Daoy (cell line): ENCODE measurements at places on chromosomes 1 and 21.

DNA sequence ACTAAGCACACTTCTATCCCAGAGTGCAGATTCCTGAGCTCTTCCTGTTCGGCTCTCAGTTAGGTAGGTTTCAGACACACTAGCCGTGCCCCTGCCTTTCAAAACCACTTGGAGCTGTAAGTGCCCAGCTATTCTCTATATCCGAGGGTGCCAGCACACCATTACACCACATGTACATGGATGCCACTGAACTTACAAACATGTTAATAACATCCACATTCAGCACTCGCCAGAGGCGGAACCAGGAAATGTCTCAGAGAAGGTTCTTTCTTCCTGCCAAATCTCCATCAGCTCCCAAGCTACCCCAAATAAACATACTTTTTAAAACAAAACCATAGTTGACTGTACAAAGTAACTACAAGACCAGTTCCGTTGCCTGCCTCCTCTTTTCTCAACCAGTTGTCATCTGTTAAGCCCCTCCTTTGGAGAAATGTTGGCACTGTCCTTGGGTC lies 78.4 kb upstream of the CTTNBP2NL start:
- no peak for DNase-seq

- no peak for DNase-seq
Measured at GRCh38 chr1:205976036-205976435, 27.2 kb downstream of the RAB7B start.

DNA sequence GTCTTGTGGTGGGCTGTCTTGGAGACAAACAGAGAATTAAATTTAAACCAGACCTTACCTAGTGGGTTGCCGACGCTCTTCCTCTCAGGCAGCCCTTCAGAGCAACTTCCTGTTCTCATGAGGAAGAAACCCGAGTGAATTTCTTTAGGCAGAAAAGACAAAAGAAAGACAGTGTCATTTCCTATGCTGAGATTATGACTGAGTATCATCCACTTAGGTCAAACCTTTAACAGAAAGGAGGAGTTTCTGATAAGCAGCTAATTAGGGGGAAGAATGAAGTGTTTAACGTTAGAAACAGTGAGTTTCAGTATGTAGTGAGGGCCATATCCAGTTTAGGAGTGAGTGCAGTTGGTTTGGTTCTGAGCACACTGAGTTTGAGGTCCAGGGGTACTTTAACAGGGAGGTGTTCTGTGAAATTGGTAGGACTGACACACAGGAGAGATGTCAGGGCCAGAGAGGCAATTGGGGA lies 38.7 kb downstream of the FASLG start:
- no peak for DNase-seq

- DNase-seq = no peak
Measured at GRCh38 chr1:2834741-2835564, 33.5 kb upstream of the TTC34 start.

DNA sequence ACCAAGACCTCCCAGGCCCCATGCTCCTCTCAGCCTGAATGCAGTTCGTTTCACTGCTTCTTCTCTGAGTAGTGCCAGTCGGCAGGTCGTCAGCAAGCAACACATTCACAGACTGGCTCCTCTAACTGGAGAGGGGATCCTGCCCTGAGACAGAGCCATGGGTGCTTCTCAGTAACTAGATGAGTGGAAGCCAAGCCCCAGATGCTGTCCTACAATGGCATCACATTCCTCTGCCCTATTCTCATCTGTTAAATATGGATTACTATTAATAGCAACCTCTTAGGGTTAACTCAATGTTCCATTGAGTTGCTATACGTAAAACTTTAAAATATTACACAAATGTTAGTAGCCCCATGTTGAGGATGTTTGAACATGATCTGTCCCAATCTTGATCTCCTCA lies 84.2 kb upstream of the S1PR1 start:
- no peak for DNase-seq

- no peak for DNase-seq
Measured at GRCh38 chr1:150874455-150875196, 1.8 kb downstream of the ARNT start.

- peak; percentile 17 for DNase-seq
Measured at GRCh38 chr1:184242507-184242943, 144.3 kb upstream of the C1orf21 start.

GRCh38 chr1:56223968-56224367 lies 355.4 kb downstream of the PLPP3 start:
- DNase-seq = no peak

DNA sequence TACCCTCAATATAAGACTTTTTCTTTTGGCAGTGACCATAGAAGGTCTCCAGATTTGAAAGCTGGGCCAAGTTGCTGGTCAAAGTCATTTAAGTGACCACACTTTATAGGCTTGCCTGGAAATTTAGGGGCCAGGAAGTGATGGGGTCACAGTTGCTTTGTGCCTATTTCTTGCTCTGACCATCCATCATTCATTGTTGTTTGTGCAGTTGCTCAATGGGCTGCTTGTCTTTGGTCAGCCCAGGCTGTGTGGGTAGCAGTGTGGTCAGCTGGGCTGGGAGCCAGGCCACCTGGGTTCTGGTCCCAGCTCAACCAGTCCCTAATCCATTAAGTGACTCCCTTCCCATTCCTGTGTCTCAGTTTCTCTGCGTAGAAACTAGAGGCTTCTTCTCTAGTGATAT lies 2.1 kb upstream of the OTUD7B start:
- DNase-seq = no peak

GRCh38 chr1:14626869-14627607 lies 28.6 kb downstream of the KAZN start:
- peak; percentile 20 for DNase-seq

DNA sequence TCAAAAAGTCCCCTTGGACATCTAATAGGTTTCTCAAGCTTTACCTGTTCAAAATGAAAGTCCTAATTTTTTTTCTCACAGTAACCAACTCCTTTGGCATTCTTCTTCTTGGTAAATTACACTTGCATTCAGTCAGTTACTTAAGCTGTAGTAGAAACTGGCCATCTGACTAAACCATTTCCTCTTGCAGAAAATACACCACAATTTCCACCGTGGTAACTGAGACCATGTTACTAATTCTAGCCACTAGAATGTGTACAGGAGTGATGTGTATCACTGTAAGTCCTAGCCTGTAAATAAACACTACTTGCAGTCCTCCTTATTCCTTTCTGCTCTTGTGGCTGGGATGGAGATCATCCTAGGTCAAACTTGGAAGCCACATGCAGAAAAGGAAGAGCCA lies 965.4 kb upstream of the TMPRSS15 start:
- DNase-seq = no peak

DNA sequence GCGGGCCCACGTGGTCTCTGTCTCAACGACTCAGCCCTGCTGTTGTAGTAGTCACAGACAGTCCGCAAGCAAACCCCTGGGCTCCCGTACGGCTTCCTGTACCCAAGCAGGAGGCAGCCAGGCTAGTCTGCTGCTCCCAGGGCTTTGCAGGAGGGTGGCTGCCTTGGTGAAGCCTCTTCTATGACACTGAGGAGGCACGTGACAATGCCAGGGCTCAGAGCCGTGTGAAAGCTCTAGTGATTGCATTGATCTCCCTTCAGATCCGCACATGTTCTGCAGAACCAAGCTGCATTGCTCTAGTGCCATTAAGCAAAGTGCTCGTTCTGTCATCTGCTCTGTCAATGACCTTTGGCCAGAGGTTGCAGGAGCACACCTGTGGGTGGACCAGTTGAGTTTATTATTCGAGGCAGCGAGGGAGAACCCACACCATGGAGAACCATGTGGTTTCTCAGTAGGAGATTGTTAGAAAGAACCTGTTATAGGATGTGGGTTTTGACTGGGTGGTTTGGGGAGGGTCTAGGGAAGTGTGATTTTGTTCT lies 18.0 kb downstream of the UMODL1 start:
- no peak for DNase-seq

DNA sequence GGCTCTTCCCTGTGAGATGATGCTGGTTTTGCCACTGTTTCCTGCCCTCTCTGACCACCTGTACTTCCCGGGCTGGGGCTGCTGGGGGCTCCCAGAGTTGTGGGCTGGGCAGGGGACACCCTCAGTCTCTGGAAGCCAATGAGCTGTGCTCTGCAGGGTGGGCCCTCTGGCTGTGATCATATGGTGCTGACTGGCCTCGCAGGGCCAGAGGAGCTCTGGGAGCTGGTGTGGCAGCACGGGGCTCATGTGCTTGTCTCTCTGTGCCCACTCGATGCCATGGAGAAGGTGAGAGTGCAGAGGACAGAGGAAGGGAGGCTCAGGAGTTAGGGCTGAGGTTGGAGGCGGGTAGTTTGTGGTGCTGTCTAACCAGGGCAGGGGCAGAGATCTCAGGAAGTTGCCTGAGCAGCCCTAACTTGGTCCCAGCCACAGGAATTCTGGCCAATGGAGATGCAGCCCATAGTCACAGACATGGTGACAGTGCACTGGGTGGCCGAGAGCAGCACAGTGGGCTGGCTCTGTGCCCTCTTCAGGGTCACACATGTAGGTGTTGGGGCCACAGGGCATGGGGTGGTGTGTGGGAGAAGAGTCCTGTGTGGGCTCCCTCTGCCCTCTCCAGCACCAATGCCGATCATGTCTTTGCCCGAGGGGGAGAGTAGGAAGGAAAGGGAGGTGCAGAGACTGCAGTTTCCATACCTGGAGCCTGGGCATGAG lies 5.7 kb upstream of the LGR6 start:
- no peak for DNase-seq

DNA sequence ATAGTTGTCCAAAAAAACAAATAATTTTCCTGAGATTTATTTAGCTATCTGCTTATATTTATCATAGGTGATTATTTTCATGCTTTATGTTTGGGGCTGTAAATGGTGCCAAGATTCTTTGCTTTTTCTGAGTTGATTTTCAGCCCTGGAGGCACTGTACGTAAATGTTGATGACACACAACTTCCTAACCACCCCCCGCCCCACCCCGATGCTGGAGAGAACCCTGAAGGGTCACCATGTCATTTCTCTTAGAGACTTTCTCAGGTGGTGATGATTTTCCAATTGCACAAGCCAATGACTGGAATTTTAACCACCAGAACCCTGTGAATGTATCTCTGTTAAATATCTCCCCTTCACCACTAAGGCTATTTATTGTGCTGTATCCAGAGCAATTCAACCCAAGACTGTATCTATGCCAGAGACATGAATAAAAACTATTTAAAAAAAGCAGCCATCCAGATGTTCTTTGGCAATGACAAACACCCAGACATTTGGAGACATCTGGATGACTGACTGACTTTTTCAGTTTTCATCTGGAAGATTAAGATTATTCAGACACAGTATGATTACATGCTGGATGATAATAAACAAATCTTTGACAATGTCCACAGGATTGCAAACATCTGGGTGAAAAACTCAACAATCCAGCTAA lies 346.0 kb downstream of the LMX1A start:
- no peak for DNase-seq

GRCh38 chr1:171742577-171742922 lies 685 bp upstream of the VAMP4 start:
- peak; percentile 69 for DNase-seq

DNA sequence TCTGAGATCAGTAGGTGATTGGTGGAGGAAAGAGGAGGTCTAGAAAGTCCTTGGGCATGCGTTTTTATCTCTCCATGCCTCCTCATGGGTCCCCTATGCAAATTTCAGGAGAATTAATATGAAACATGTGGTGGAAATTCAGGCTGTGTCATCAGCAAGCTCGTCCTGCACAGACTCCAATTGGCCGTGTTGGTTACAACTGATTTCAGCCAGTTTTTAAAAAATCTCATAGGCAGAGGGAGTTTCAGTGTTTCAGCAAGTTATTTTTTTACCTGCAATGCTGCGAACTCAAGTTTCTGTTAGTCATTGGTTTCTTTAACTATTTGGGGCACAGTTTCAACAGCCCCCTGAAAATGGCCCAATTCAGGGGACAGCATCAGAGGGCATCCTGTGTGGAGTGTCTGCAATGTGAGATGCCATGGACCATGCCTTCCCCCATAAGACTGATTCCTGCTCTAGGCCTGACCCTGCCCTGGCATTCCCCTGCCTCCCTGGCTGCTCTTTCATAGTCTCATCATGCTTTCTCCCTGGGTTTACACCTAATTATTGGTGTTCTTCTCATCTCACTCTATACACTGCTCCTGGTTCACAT lies 59.9 kb downstream of the C1orf198 start:
- DNase-seq = no peak

GRCh38 chr1:167862432-167863076 lies 51.4 kb downstream of the ADCY10 start:
- DNase-seq = peak; percentile 69

GRCh38 chr1:210151052-210151672 lies 81.4 kb upstream of the SERTAD4 start:
- DNase-seq = no peak

DNA sequence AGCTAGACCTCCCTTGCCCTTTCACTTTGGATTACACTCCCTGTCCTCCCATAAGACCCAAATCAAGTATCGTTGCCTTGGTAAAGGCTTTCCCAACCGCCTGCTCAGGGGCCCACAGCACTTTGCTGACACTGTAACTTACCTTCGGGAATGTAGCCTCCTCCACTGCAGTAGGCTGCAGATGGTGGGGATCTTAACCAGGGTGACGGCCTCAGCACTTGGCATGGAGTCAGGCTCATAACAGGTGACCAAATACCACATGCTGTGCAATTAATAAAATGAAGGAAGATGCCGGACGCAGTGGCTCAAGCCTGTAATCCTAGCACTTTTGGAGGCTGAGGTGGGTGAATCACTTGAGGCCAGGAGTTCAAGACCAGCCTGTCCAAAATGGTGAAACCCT lies 88.7 kb upstream of the IRF2BP2 start:
- no peak for DNase-seq

DNA sequence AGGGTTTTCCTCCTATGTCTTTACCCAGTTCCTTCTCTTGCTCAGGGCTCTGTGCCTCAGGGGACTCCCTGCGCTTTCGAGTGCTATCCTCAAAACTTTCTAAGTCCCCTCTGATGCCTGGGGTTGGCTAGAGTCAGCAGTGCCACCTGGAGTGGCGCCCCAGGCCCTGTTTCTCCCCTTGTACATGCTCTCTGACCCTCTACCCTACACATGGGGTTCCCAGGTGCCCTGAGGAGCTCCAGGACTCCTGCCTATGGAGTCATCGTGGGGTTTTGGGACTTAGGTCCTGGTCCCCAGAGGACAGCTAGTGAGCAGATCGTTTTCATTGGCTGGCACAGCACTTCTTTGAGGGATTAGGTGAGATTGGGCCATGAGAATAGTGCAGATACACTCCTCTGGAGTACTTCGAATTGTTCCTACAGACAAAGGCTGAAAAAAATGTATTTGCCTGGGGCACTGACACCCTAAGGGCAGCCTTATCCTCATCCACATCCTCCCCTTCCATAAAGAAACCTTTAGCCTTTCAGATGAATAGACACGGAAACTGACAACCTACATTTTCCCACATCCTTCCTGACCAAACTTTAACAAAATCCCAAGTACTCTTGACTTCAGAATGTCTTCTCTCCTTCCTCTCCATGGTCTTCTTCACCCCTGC lies 41.5 kb downstream of the LGR6 start:
- no peak for DNase-seq

DNA sequence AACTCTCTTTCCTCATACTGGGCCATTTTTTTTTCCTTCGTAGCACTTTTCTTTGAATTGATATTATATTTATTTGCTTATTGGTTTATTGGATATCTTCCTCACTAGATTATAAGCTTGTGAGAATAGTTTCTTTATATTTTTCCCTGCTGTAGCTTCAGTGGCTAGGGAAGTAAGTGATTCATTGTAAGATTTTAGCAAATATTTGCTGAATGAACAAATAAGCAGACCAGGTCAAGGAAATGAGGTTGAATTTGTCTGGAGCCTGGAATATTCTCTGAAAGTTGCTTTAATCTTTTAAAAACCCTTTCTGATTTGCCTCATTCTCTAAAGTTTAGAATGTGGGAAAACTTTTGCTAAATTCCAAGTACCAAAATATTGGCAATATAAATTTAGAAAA lies 80.2 kb downstream of the RABGAP1L start:
- DNase-seq = no peak

- DNase-seq = no peak
Measured at GRCh38 chr1:45035631-45036301, 23.7 kb downstream of the UROD start.

GRCh38 chr1:111739925-111740765 lies 950 bp upstream of the INKA2 start:
- DNase-seq = peak; percentile 68
